ENCODE measurements at places on chromosomes 13 and 19.

DNA sequence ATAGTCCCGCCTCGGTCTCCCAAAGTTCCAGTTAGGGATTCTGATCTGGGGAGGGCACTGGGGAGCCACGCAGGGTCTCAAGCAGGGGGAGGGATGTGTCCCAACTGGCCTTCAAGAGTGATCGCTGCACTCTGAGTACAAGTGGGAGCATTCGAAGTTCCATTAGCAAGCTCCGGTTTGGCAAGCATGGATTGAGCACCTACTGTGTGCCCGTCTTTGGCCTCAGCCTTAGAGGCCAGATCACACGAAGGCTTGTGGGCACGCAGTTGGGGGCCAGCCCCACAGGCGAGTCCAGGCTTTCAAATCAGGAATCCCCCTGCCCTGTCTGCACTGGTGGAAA is 32.1 kb upstream of the TCF3 start:
- no peak for DNase-seq

- no peak for DNase-seq
These were observed 149.8 kb upstream of the SLITRK1 start for GRCh38 chr13:84032116-84032515.

DNA sequence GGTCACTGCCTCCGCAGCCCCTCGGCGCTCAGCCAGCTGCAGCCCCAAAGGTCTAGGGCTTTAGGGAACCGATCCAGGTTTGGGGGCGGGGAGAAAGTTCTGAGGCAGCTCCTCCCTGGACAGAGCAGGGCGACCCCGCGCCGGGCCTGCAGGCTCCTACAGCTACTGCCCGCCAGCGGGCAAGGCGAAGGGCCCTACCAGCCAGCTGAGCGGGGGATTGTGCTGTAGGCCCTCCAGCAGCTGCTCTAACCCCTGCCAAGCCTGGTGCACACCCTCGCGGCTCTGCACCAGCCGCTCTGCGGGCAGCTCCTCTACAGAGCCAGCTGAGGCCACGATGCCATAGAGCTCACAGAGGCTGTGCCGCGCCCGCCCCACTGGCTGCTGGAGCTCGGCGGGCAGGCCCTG is 14.0 kb downstream of the PLIN4 start:
- no peak for DNase-seq

DNA sequence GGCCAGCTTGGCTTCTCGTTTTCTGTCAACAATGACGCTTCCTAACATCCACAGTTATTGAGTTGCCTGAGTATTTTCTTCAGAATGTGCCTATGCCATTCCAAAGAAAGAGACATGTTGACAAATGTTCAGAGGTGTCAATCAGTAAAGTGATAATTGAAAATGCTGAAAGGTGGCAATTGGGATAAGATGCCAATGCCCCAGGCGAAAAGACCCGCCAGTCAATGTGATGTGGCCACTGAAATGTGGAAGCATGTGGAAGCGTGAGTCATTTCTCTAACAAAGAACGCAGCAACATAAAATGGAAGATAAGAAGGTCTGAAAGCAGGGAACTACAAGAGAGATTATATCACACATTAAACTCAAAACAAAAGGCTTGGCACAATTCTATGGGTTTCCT is 882.2 kb upstream of the SLC10A2 start:
- DNase-seq = no peak

DNA sequence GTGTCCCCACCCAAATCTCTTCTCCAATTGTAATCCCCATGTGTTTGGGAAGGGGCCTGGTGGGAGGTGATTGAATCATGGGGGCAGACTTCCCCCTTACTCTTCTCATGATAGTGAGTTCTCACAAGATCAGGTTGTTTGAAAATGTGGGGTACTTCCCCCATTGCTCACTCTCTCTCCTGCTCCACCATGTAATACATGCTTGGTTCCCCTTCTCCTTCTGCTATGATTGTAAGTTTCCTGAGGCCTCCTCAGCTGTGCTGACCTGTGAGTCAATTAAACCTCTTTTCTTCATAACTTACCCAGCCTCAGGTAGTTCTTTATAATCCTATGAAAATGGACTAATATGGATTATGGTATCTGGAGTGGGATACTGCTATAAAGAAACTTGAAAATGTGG is 24.1 kb downstream of the ING1 start:
- no peak for DNase-seq

- no peak for DNase-seq
These were observed 763.1 kb upstream of the SLITRK1 start for GRCh38 chr13:84645196-84646012.

DNA sequence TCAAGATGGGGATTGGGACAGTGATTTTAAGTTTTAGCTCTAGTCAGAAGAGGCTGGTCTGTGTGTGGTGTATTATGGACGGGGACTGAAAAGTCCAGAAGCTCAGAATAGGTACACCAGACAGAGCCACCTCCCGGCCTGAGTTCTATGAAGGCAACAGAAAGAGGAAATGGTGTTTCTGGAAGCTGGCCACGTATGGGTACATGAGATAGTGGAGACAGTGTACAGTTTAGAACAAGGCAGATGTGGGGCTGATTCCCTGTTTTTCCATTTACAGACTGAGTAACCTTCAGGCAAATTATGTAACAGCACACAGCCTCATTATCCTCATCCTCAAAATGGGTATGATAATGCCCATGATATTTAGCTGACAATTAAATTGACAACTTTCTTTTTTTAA is 1.3 kb downstream of the ZNF175 start:
- no peak for DNase-seq

DNA sequence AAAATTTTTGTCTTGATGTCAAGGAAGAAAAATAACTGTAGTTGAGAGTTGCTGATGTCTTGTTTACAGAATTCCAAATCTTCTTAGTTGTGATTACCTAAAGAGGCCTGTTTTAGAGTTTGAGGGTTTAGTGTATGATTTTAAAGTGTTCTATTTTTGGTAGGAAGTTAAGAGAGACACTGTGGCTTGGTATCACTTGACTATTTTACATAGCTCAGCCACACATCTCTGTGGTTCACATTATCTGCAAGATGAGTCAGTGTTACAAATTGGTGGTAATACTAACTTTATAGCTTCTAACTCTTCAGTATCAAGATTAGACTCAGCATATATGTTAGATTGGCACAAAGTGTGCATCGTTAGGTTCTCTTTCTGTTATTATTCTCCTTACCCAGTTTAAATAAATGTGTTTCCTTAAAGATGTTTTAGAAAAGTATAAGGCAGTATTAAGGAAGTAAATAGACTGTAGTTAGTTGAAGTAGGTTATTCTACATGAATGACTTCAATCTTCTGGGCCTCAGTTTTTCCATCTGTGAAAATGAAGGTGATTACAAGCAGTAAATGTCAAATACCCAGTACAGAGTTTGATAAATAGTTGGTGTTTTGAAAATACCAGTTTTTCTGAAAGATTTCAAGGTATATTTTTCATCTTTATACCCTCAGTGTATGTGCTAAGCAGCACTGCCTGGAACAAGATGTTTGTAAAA is 33.4 kb downstream of the COG6 start:
- no peak for DNase-seq

GRCh38 chr13:30847650-30848307 is 58.3 kb upstream of the MEDAG start:
- DNase-seq = peak; percentile 96

DNA sequence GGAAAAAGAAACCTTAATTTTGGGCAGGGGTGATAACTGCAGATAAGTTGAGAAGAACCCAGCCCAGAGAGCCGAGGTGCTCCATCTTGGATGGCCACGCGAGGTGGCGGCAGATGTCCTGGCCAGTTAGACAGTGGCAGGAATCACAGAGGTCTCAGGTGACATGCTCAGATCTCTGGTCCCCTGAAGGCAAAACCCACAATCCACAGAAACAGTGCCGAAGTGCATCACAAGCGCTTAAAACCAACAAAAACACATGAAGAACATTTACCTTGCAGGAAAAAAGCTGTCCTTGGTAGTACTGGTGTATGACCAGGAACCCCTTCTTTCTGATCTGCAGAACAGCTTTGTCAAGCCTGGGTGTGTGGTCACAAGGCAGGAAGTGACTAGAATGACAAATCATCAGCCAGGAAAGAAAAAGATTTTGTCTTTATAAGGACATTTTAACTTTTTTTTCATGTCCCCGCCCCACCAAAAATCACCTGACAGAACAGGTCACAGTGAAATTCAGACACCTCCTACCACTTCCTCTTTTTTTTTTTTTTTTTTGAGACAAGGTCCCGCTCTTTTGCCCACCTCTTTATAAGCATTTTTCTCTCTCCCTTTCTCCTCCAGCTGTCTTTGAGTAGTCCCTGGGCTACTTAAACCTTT is at the start of gene LCP1:
LCP1 (minus strand) TSS at position 338 of the 651 bp plus-strand sequence. CDS start 22,515 bp downstream, outside the sequence.
- no peak for DNase-seq

- DNase-seq = no peak
These were observed 7.1 kb upstream of the ACTN4 start for GRCh38 chr19:38640368-38640767.

- no peak for DNase-seq
These were observed 14.6 kb upstream of the CLC start for GRCh38 chr19:39752390-39752789.
